ENCODE measurements at places on chromosomes 13 and 19.

DNA sequence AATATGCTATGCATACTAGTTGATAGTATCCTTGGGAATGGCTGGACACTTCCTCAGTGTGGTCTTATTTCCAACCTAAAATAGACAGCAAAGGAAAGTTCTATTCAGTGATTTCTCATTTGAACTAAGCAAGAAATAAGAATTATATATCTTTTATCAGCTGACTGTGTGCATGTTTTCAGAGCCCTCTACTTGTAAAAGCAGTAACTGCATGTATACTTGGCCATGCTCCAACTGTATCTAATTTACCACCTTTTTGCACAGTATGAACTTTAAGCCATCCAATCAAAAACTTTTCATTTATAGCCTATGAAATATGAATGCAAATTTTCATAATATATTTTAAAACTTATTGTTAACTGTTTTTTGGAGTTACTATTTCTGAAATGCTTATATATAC lies 136.4 kb upstream of the PCDH9 start:
- H3K27ac ChIP-seq = no peak overlapping the region
- no peaks in the 10 kb centered on the region for H3K4me1 ChIP-seq
- H3K27me3 ChIP-seq = no peaks in the 10 kb centered on the region
- no peak for DNase-seq
- H3K36me3 ChIP-seq = no peaks in the 10 kb centered on the region

DNA sequence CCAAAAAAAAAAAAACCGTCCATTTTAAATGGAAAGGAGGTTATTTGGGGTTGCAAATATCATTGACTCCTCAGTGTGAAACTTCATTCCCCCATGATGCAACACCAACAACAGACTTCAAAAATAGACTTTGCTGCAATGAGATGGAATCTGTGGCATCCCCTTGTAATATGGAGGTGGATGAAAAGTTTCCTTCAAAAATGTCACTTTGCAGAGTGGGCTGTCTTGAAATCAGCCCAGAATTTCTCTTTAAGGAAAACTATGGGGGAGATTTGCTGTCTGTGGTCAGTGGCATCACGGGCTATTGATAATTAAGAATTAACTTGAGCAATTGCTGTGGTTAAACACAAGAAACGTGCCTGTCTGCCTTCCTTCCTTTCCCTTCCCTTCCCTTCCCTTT lies 1.5 kb downstream of the GPR18 start:
- H3K4me3 ChIP-seq = peak overlapping the region; percentile 96
- peak overlapping the region; percentile 85 for H3K27ac ChIP-seq
- H3K4me1 ChIP-seq = peaks cover 80% of the 10 kb centered on the region
- no peaks in the 10 kb centered on the region for H3K27me3 ChIP-seq

DNA sequence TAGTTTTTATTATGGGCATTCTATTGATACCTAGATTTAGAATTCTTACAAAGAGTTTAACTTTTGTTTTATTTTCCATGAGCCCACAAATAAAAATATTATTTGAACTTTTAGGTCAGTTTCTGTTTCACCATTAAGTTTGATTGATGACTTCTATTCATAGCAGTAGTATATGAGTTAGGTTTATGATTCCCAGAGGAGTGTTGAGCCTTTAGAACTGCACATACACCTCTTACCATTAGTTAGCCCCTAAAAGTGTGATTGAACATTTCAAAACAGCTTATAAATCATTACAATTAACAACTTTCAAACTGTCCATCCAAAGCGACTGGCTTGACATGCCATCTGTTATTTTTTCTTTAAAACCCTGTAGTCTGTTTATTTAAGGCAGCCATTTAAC lies 19.0 kb upstream of the PCDH17 start:
- no peaks in the 10 kb centered on the region for H3K27me3 ChIP-seq
- no peaks in the 10 kb centered on the region for H3K36me3 ChIP-seq
- no peak for DNase-seq
- no peak overlapping the region for H3K4me3 ChIP-seq
- H3K27ac ChIP-seq = no peak overlapping the region
- no peaks in the 10 kb centered on the region for H3K4me1 ChIP-seq

GRCh38 chr19:51668216-51668615 lies 21.6 kb upstream of the SIGLEC14 start:
- no peaks in the 10 kb centered on the region for H3K4me1 ChIP-seq
- no peak overlapping the region for H3K27ac ChIP-seq
- H3K4me3 ChIP-seq = no peak overlapping the region
- no peak for DNase-seq

DNA sequence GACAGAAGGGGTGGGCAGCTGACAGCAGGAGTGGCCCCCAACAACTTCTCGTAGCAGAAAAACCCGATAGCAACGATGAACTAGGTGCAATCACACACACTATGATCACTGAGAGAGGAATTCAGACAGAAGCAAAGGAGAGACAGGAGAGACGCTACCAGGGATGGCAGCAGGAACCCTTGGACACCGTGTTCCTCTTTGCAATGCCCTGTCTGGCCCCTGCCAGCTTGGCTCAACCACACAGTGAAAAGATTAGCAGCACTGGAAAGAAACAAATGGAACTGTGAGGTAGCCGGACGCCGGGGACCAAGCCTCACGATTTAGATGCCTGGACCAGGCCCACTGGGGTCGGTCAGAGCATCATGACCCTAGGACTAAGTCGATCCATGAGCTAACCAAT lies 23.6 kb downstream of the DCAF15 start:
- H3K27ac ChIP-seq = peak overlapping the region; percentile 90
- H3K4me1 ChIP-seq = peaks cover 30% of the 10 kb centered on the region
- DNase-seq = no peak
- peaks cover 21% of the 10 kb centered on the region for H3K36me3 ChIP-seq

GRCh38 chr19:48415395-48415794 lies 21.9 kb downstream of the GRIN2D start:
- H3K36me3 ChIP-seq = no peaks in the 10 kb centered on the region
- peaks cover 13% of the 10 kb centered on the region for H3K27me3 ChIP-seq
- peak overlapping the region; percentile 54 for H3K4me3 ChIP-seq
- DNase-seq = peak; percentile 87

GRCh38 chr13:29749401-29750182 lies 100.8 kb downstream of the UBL3 start:
- H3K4me1 ChIP-seq = no peaks in the 10 kb centered on the region
- peaks cover 13% of the 10 kb centered on the region for H3K27me3 ChIP-seq
- H3K36me3 ChIP-seq = no peaks in the 10 kb centered on the region
